Diencephalon (tissue), 1 donor: ENCODE measurements at places on chromosomes 16 and 17. TPM values are rescaled to one million over a fixed set of nuclear protein-coding genes. Genes with fewer than 3 reads are reported as not detected.

The CCNF gene
- 13.4 TPM for total RNA-seq

The PLSCR3 gene
- 9.2 TPM for total RNA-seq

The SBK1 gene
- total RNA-seq, result 22.4 TPM

The CSH2 gene
- total RNA-seq, result not detected

The KRTAP16-1 gene
- not detected for total RNA-seq

The FA2H gene
- total RNA-seq, result 0.23 TPM

The SPNS2 gene
- 16.6 TPM for total RNA-seq

The ZSCAN32 gene
- total RNA-seq, result 7.8 TPM

The MT1G gene
- total RNA-seq, result not detected
